ENCODE measurements at places on chromosomes 5 and 9.

DNA sequence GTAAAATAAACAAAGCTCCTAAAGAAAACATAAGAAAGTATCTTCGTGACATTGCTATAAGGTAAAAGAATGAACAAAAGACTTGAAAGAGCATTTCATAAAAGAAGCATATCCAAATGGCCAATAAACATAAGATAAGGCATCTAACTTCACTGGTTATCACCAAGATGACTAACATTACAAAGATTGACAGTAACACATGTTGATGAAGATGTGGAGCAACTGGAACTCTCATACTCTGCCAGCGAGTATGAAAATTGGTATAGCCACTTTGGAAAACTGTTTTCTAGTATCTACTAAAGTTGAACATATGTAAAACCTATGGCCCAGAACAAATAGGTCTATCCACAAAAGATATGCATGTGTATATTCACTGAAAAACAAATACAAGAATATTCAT lies 150.5 kb downstream of the SNX18 start:
- no peak for DNase-seq

- DNase-seq = no peak
Measured at GRCh38 chr5:167311340-167311739, 980.1 kb upstream of the WWC1 start.

DNA sequence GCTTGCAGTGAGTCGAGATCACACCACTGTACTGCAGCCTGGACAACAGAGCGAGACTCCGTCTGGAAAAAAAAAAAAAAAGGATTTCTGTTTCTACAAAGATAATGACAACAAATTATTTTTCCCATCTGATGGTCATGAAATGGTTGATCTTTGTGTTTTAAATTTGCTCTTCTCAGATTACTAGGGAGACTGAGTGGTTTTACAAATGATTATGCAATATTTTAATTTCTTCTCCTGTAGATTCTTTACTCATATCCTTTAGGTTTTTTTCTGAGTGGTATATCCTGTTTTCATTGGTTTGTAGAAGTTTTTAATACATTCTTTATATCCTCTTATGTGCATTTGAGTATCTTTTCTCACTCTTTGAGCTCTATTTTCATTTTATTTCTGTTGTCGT lies 20.6 kb upstream of the AUH start:
- DNase-seq = no peak

DNA sequence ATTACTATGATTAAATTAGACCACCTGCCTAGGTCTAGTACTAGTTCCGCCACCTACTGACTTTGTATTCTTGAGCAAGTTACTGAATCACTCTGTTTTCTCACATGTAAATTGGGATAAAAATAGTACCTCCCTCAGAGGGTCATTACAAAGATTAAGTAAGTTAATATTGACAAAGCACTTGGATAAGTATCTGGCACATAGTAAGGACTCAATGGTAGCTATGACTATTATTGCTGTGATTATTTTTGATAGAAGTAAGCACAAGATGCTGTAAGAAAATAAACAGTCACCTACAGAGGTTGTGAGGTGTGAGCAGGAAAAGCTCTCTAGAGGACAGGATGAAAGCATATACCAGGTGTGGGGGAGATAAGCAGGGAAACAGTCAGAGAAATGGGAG lies 173.1 kb upstream of the PAPPA start:
- DNase-seq = no peak

Measured in EL (cell line).